ENCODE measurements at places on chromosomes 4 and X.

DNA sequence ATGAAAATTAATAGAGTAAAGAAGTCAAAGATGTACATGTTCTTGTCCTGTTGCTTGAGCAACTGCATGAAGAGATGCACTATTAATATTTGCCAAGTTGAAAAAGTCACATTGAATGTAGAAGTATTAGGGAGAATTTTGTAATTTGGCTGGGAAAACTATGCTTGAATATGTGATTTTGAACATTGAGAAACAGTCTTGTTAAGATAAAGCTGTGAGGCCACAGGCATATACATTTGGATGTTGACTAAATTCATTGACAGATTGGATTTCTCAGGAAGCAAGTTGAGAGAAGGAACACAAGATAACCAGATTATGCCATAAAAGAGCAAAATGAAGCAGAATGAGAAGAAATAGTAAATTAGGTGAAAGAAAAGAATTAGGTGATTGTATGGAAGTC, 1777.5 kb upstream of the PCDH7 start:
- no peak for DNase-seq

- no peak for DNase-seq
Observed at GRCh38 chr4:25915353-25915705, 1.3 kb downstream of the SMIM20 start.

DNA sequence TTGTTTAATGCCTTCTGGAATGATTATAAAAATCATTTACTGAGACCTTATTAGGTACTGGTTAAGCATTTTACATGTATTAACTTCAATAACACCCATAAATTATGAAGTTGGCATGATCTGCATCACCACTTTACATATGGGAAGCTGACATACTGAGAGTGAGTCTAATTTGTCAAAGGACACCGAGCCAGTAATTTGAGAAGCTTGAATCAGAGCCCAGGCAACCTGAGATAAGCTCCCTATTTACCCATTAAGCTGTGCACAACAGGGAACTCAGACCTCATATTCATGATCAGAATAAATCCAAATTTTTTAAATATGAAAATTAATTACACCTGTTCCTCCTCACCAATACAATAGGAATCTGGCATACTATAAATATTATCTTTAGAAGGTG, 247.9 kb upstream of the EPHA5 start:
- no peak for DNase-seq

DNA sequence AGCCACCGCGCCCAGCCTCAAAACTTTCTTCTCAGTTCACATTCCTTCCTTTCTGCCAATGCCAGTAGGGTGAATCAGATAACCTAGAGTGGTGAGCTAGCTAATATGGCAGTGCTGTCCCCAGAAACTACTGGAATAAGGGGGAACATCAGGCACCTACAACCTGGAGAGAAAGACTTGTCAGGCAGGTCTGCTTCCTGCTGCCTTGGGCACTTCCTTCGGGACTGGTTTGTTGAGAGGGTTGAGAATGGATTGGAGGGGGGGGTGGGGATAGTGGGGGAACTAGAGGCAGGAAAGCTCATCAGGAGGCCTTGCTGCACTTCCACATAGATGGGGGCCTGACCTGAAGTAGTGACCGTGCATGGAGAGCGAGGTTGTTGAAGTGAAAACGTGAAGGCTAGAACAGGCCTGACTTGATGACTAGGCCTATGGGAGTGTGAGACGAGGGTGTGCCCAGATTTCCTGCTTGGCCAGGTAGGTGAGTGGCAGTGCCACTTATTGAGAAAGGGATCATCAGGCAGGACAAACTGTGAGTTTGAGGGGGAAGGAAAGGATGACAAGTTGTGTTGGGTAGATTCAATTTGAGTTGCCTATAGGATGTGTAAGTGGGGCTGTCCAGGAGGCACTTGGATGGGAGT, 33.4 kb downstream of the SLC25A5 start:
- no peak for DNase-seq

- DNase-seq = no peak
Observed at GRCh38 chr4:177478496-177478895, 36.3 kb upstream of the AGA start.

GRCh38 chr4:58732973-58733372, 1622.8 kb upstream of the IGFBP7 start:
- no peak for DNase-seq

- peak; percentile 66 for DNase-seq
Observed at GRCh38 chr4:1410491-1411325, 4.5 kb upstream of the NKX1-1 start.

- DNase-seq = no peak
Observed at GRCh38 chr4:79576429-79576753, 168.4 kb upstream of the GK2 start.

- DNase-seq = no peak
Observed at GRCh38 chr4:138113819-138114400, 128.2 kb downstream of the SLC7A11 start.

DNA sequence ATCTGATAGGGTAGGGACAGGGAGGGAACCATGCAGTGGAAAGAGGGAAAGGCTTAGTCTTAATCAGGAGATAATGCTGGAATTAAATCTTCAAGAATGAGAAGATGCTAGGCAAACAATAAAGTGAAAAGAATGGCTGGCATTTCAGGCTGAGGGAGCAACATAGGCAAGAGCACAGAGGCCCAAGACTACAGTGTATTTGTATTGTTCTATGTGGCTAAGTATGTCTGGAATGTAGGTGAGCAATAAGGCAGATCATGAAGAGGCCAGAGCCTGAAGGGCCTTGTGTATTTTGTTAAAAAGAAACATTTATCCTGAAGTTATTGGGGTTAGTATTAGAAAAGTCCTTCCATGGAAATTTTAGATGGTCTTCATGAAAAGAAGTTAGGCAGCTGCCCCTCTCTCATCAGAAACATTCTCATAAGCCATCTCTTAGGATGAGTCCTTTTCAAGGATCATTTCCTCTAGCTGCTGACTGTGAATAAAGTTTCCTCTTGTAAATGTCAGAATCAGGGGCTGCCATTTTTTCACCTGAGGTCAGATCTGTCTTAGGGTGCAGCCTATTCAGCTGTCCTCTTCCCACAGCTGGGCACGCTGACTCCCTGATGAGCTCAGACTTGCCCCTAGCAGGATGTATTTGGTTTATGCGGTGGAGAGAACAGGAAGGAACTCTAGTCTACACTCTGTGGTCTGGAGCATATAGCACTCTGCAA, 46.3 kb downstream of the ATP10D start:
- peak; percentile 20 for DNase-seq

DNA sequence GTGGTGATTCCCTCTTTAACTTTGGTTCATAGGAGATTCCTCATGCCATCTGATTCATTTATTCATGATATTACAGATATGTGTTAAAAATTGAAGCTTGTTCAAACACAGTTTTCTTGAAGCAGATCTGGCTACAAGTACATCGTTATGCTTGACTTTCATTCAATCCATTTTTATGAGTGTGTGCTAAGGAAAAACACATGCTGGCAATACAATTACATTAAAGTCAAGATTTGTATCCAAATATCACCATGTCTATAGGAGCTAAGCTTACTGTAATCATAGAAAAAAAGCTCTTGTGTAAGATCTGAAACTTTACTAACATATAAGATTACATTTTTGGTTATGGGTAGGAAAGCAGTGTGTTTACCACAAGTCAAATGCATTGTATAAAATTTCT, 151.8 kb upstream of the FAT1 start:
- DNase-seq = no peak

- peak; percentile 39 for DNase-seq
Observed at GRCh38 chrX:97326456-97326855, 442.7 kb downstream of the RPA4 start.

DNA sequence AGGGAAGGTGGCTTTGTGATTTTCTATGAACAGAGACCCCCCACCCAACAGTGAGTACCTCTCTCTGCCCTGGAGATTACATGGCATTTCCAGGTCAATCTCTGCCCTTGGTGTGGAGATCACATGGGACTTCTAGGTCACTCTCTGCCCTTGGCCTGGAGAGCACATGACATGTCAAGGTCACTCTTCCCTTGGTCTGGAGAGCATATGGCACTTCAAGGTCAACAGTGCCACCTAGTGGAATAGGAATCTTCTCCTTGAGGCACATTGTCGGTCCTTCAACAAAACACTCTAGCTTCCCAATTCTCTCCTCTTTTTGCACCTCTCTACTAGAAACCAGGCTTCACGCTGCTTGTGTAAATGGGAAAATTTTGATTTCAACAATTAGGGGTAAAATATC, 66.2 kb upstream of the TACR3 start:
- DNase-seq = peak; percentile 18

GRCh38 chr4:128661479-128661878, 148.0 kb upstream of the JADE1 start:
- DNase-seq = no peak

DNA sequence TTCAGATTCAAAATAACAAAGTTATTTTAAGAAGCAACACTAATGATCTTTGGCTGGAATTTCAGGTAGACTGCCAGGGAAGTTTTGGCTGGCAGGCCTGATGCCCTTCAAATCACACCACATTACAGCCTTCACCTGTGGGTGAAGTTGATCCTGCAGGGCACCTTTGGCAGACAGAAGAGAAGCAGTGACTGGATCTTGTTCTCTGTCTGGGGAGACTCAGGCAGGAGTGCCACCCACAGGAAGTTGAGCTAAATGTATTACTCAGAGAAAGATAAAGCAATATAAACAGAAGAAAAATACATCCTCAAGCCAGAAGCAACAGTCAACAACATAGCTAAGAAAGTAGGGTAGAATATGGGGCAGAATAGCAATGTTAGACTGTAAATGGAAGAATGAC, 12.8 kb upstream of the CFAP299 start:
- DNase-seq = no peak

GRCh38 chr4:155248002-155248896, 39.8 kb downstream of the NPY2R start:
- DNase-seq = no peak

DNA sequence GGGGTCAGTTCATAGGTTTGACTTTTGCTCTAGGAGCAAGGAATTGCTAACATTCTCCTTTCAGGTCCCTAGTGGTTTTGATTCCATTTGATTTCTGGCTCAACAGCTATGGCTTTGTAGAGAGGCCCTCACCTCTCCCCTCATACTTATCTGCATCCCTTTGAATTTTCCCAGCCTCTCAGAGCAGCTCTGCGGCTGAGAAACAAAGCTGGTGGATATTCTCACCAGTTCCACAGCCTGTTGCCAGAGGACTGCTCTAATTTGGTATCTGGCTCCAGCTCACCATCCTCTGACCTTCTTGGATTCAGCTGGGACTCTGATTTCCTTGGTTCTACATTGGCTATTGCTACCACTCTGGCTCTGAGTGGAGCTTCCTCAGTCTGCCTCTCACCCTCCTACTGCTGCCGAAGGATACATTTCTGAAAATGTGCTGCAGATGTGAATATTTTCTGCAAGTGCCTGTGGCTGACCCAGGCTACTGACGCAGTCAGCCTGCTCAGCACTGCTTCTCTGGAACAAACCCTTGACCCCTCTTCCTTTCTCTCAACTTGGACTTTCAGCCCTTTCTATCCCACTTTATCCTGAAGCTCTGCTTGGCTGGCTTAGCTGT, 110.9 kb upstream of the ENPEP start:
- no peak for DNase-seq

DNA sequence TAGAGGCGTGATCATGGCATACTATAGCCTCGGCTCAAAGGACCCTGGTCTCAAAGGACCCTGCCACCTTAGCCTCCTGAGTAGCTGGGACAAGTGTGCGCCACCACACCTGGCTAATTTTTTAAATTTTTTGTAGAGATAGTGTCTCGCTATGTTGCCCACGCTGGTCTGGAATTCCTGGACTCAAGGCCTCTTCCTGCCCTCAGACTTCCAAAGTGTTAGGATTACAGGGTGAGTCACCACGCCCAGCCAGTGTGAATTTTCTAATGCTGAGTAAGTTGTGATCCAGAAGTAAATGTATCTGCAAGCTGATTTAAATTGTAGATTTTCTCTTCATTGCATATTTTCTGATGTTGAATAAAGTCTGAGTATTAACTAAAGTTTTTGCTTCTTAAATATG, 2.6 kb upstream of the ZNF674 start:
- no peak for DNase-seq

GRCh38 chrX:39309721-39310152, 508.5 kb downstream of the MID1IP1 start:
- DNase-seq = no peak

DNA sequence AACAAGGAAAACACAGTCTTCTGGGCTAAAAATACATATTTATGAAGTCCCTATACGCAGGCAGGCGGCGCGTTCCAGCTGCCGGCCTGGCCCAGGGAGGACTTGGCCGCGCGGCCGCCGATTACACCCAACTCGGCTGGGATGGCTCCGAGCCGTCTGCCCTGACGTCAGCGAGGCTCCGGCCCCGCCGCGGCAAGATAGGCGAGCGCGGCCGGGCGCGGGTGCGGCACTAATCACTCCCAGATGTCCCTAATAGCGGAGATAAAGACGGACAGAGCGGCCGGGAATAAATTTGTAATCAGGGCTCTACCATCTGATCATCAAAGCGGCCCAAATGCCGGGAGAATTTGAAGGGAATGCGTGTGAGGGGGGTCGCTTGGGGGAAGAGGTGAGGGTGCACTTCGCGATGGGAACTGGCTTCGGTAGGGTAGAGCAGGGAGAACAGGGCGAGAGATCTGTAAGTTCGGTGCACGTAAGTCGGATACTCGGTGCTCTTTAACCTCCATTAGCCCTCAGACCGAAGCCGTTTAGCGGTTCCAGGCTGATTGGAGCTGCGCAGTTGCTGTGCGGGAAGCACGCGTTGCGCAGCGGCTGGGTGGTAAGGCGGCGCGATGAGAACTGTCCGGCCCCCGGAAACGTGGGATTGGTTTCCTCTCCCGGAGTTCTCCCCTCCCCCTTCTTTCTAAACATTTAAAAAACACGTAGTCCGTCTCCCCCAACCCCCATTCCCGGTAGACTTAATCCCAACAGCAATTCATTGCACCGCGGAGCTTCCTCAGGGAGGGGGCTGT, 7.7 kb downstream of the HAND2 start:
- no peak for DNase-seq

GRCh38 chr4:83405844-83406816, 49.5 kb downstream of the HELQ start:
- DNase-seq = no peak

DNA sequence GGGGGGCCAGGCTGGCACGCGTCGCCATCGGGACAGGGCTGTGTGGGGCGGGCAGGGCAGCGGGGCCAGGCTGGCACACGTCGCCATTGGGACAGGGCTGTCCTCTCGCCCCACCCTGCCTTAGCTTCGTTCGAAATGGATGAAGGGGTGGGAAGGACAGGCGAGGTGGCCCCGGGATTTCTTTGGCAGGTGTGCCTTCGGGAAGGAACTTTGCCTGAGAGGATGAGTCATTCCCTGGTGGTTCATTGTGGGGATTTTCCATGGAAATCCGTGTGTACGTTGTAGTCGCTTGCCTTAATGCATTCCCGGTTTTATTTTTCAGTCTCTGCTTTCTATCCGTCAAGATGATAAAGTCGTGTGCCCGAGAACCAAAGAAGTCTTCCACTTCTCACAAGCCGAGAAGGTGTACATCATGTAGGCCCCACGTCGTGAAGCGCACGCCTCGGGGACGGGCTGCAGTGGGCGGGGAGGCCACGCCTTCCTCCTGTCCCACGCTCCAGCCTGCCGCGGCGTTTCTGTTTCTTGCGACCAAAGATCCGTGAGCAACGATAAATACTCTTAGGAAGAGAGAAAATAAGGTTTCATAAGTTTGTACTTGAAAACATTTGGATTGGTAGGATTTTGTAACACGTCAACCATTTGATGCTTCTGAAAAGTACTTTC, 8.1 kb upstream of the UVSSA start:
- no peak for DNase-seq
